ENCODE measurements at places on chromosomes 1 and 21. TPM values are rescaled to one million over a fixed set of nuclear protein-coding genes. Genes with fewer than 3 reads are reported as not detected.

RNU1-4 gene
- 1,043 TPM for total RNA-seq

GBP5 gene
- total RNA-seq: 174 TPM

BATF3 gene
- total RNA-seq: 52.6 TPM

APCS gene
- total RNA-seq: not detected

BGLAP gene
- 2.5 TPM for total RNA-seq

FAM151A gene
- total RNA-seq: not detected

FAM78B gene
- not detected for total RNA-seq

TDRKH gene
- total RNA-seq: 10.5 TPM

TIE1 gene
- not detected for total RNA-seq

DNA sequence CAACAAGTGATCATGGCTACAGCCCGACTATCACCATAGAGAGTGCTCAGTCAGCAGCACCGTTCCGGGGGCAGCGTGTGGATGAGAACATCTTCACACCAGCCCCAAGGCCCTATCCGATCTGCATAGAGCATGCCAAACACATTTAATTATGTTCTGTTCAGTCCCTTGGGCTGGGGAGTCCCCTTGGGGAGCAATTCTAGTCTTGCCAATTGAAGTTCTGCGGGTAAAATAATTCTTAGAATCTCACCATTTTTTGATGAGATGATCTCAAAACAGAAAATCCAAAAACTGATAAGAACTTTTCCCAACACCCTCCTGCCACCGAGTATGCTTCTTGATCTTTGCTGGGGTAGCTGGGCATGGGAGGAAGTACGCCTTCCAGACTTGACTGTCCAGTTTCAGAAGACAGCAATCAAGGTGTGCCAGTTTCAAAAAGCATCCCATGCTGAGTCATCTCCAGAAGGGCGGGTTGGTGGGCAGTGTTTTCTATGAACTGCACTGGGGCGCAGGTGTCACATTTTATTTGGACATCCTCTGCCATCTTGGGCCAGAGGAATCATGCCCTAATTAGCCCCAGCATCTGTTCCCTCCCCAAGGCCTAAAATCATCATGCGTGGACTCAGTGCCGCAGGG lies 20.8 kb upstream of the PTPRF start:
- H3K4me3 ChIP-seq: no peak overlapping the region
- peak; percentile 45 for DNase-seq
- H3K27ac ChIP-seq: no peak overlapping the region
- peaks cover 8% of the 10 kb centered on the region for H3K4me1 ChIP-seq

GRCh38 chr1:9476790-9477463 lies 62.3 kb upstream of the SLC25A33 start:
- no peak overlapping the region for H3K27ac ChIP-seq
- H3K4me1 ChIP-seq: no peaks in the 10 kb centered on the region
- H3K4me3 ChIP-seq: no peak overlapping the region
- H3K27me3 ChIP-seq: no peaks in the 10 kb centered on the region

- H3K4me1 ChIP-seq: peaks cover 16% of the 10 kb centered on the region
- H3K36me3 ChIP-seq: peaks cover 32% of the 10 kb centered on the region
- no peak overlapping the region for H3K4me3 ChIP-seq
- H3K27ac ChIP-seq: no peak overlapping the region
- peak; percentile 80 for DNase-seq
- no peaks in the 10 kb centered on the region for H3K27me3 ChIP-seq
Measured at GRCh38 chr1:204445860-204446412, 34.3 kb upstream of the PPP1R15B start.

- H3K4me1 ChIP-seq: peaks cover 28% of the 10 kb centered on the region
- H3K27me3 ChIP-seq: peaks cover 16% of the 10 kb centered on the region
- H3K27ac ChIP-seq: peak overlapping the region; percentile 65
- H3K36me3 ChIP-seq: peaks cover 22% of the 10 kb centered on the region
- peak; percentile 75 for DNase-seq
- peak overlapping the region; percentile 44 for H3K4me3 ChIP-seq
Measured at GRCh38 chr1:212721388-212722247, 22.0 kb upstream of the BATF3 start.

DNA sequence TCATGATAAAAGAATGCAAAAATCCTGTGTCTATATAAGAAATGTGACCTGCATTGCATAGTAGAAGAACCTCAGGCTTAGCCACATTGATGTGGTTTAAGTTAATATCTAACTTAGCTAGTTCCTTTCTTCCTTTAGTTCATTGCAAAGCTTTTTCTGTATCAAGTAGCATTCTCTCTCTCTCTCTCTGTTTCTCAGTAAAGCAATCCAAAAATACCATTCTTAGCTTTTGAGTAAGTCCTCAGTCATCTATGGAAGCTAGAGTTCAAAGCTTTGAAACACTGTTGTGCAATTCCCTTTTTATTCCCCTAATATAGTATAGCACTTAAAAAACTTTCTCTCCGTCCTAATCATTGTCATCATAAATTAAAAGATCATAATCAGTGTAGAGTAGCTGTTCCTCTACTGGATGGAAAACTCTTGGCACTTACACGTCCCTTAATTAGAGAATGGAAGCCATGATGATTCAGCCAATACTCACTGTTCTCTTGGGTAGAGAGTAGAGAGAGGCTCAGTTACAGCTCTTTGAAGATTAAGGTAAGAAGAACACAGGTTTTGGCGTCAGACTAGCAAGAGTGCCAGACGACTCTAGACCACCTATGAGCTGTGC lies 350.3 kb upstream of the LYPLAL1 start:
- no peak overlapping the region for H3K27ac ChIP-seq
- H3K27me3 ChIP-seq: no peaks in the 10 kb centered on the region
- no peak for DNase-seq
- no peaks in the 10 kb centered on the region for H3K4me1 ChIP-seq
- no peaks in the 10 kb centered on the region for H3K36me3 ChIP-seq

GRCh38 chr1:980137-980571 lies 1.7 kb downstream of the PERM1 start:
- no peak overlapping the region for H3K27ac ChIP-seq
- peaks cover 21% of the 10 kb centered on the region for H3K27me3 ChIP-seq
- H3K4me1 ChIP-seq: peaks cover 4% of the 10 kb centered on the region
- DNase-seq: no peak
- no peaks in the 10 kb centered on the region for H3K36me3 ChIP-seq

DNA sequence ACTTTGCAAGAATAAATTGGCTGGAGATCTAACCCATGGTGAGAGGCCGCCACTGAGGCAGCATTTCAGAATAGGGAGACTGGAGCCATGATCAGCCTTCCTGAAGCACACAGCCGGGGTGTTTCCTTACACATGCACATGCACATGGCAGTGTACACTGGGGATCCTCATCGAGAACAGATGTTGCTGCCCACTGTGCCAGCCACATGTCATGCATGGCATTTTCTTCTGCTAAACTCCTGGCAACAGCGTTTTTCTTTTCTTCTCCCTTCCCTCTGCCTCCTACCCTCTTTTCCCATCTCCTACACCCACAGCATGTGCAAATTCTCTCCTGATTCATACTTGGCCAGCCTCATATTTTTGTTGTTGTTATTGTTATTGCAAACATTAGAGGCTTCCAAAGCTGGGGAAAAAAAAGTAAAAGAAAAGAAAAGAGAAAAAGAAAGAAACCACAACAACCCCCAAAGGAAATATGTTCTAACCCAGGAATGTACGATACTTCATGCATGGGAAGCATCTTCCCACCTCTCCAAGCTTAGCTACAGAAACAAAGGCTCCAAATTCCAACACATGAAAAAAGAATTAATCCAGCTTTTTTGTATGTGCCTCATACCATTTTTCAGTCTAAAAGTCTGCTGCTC lies 344.0 kb downstream of the ASTN1 start:
- no peak overlapping the region for H3K4me3 ChIP-seq
- no peaks in the 10 kb centered on the region for H3K36me3 ChIP-seq
- H3K27ac ChIP-seq: no peak overlapping the region
- DNase-seq: no peak

DNA sequence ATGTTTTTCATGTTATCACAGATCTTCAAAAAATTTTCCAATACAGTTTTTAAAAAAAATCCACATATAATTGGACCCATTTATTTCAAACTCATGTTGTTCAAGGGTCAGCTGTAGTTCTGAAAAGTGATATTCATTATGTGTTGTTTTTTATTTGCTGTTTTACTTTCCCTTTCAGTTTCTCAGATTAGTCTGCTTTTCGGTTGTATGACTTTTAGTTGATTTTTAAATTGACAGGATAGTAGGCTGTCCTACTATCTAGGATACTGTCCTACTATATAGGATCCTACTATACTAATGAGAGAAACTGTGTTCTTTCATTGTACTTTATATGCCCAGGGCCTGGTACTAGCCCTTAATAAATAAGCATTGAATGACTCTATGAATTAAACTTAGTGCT lies 33.6 kb upstream of the GPR52 start:
- no peaks in the 10 kb centered on the region for H3K27me3 ChIP-seq
- no peak for DNase-seq
- H3K4me1 ChIP-seq: peaks cover 13% of the 10 kb centered on the region
- peak overlapping the region; percentile 1 for H3K27ac ChIP-seq
- H3K36me3 ChIP-seq: peaks cover 6% of the 10 kb centered on the region
- H3K4me3 ChIP-seq: peak overlapping the region; percentile 20

- no peaks in the 10 kb centered on the region for H3K36me3 ChIP-seq
- H3K4me3 ChIP-seq: no peak overlapping the region
- no peaks in the 10 kb centered on the region for H3K27me3 ChIP-seq
Measured at GRCh38 chr1:245255783-245256182, 101.0 kb downstream of the KIF26B start.

DNA sequence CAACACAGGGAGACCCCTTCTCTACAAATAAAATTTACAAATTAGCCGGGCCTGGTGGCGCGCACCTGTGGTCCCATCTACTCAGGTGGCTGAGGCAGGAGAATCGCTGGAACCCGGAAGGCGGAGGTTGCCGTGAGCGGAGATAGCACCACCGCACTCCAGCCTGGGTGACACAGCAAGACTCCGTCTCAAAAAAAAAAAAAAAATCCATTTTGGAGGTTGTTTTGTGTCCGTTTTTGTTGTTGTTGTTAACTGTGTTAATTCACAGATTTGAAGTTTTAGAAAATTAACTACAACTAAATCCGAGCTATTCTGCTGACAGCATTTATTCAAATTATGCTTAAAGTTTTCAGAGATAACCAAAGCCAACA lies 618 bp downstream of the CLCC1 start:
- H3K27me3 ChIP-seq: peaks cover 2% of the 10 kb centered on the region
- peak; percentile 58 for DNase-seq
- peak overlapping the region; percentile 81 for H3K4me3 ChIP-seq
- H3K27ac ChIP-seq: peak overlapping the region; percentile 85

GRCh38 chr1:167658574-167659328 lies 28.7 kb downstream of the RCSD1 start:
- H3K4me1 ChIP-seq: peaks cover 86% of the 10 kb centered on the region
- H3K27me3 ChIP-seq: no peaks in the 10 kb centered on the region
- DNase-seq: no peak
- H3K36me3 ChIP-seq: peaks cover 37% of the 10 kb centered on the region

- DNase-seq: peak; percentile 60
- H3K27me3 ChIP-seq: no peaks in the 10 kb centered on the region
- H3K36me3 ChIP-seq: peaks cover 3% of the 10 kb centered on the region
- no peak overlapping the region for H3K4me3 ChIP-seq
- H3K4me1 ChIP-seq: peaks cover 34% of the 10 kb centered on the region
- H3K27ac ChIP-seq: peak overlapping the region; percentile 77
Measured at GRCh38 chr1:25704267-25704691, 87.7 kb downstream of the MAN1C1 start.

DNA sequence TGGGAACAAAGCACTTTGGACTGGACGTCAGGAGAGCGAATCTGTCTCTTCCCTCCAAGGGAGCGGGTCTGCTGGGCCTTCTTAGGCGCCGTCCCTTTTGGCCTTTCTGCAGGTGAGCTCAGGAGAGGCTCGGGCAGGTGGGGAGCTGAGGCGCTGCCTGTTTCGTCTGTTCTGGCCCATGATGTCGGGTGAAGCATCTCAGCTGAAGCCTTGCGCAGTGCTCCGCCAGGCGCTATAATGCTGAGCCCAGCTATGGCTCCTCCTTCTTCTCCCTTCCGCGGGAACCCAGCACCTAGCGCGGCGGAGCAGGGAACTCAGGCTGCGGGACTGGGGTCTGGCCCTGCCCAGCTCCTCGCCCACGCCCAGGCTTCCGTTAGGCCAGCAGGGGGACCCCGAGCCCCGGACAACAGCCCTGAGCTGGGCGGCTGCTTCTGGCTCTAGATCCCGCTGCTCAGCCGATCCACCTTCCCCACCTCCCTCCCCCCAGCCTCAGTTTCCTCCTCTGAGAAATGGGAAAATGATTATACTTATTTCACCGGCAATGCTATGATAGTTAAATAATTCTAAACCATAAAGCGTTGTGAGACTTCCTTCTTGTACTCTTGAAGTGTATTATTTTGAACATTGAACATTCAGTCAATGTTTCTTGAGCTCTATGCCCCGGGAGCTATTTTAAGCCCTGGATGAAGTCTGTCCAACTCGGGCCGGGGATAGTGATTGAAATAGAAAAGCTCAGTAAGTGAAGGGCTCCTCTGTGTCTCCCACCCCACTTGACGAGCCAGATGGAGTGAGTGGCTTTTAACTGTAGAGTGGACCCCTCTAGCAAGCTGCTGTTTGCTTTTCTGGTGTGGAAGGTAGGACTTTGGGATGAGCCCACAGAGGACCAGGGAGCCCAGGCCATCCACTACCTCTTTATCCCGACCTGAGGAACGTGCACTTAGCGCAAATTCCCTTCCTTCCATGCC lies 9.6 kb upstream of the ADORA1 start:
- no peak overlapping the region for H3K27ac ChIP-seq
- H3K4me3 ChIP-seq: no peak overlapping the region
- DNase-seq: peak; percentile 74
- H3K27me3 ChIP-seq: peaks cover 34% of the 10 kb centered on the region

DNA sequence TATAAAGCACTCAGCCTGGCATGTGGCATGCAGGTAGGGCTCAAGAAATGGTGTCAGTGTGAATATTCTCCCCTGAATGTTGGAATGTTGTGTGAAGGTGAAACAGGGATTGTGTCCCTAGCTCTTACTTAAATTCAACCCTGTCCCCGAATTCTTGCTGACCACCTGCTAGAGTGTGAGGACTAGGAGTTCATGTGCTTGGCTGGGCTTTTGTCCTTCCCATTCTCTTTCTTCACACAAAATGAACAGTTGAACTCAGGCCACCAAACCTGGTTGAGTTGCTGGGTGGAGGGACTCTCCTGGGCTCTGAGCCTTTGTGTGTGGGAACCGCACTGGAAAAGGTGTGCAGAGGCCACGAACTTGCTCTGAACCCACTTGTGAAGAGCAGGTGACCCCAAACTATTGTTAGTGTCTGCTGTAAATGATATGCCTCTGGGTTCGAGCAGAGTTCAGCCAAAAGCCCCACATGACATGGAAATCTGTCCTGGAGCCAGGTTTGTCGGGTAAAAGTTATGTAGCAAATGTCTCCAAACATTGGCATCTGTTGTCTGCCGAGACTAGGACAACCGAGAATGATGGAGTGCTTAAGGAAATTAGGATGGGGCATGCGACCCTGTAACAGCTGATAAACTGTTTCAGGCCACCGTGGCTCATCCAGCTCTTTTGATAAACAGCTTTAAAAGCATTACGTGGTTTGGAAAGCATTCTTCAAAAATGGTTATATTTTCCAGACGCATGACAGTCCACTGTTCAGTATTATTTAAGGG lies 144.2 kb downstream of the DHRS3 start:
- H3K27ac ChIP-seq: peak overlapping the region; percentile 95
- peaks cover 65% of the 10 kb centered on the region for H3K36me3 ChIP-seq
- no peak overlapping the region for H3K4me3 ChIP-seq
- no peak for DNase-seq
- H3K4me1 ChIP-seq: peaks cover 92% of the 10 kb centered on the region
- no peaks in the 10 kb centered on the region for H3K27me3 ChIP-seq

- peak; percentile 52 for DNase-seq
- H3K4me1 ChIP-seq: peaks cover 6% of the 10 kb centered on the region
- H3K27me3 ChIP-seq: peaks cover 12% of the 10 kb centered on the region
- H3K4me3 ChIP-seq: no peak overlapping the region
- H3K36me3 ChIP-seq: no peaks in the 10 kb centered on the region
Measured at GRCh38 chr1:228515200-228515834, 28.1 kb downstream of the RNF187 start.

All from activated CD8-positive, alpha-beta T cell treated with anti-CD3 and anti-CD28 coated beads for 36 hours (primary cell).